ENCODE measurements at places on chromosomes 1 and 21. TPM values are rescaled to one million over a fixed set of nuclear protein-coding genes. Genes with fewer than 3 reads are reported as not detected.

DNA sequence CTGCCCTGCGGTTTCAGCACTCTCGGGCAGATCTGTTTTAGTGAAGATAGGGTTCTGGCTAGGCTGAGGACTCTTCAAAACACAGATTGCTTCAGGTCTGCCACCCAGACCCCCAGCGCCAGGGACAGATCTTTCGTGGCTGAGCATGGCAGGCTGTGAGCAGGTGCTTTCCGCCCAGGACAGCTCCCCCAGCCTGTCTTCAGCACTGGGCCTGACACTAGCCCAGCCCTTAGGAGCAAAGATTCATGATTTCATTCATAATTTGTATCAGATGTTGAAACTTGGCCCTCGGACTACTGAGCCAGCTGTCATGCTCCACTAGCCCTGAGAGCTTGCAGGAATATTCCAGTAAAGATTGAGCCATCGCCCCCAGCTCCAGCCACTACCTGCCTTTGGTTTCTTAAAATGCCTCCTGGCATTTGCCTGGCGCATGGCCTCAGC lies 5.9 kb downstream of the ADPRS start:
- no peak overlapping the region for H3K27ac ChIP-seq
- H3K4me3 ChIP-seq = no peak overlapping the region
- H3K27me3 ChIP-seq = no peaks in the 10 kb centered on the region
- no peak for DNase-seq
- peaks cover 12% of the 10 kb centered on the region for H3K4me1 ChIP-seq

- H3K27me3 ChIP-seq = peaks cover 18% of the 10 kb centered on the region
- no peaks in the 10 kb centered on the region for H3K36me3 ChIP-seq
- DNase-seq = no peak
- no peak overlapping the region for H3K27ac ChIP-seq
Measured at GRCh38 chr1:204027446-204027845, 45.5 kb upstream of the SOX13 start.

GRCh38 chr1:3597599-3597964 lies 13.7 kb downstream of the MEGF6 start:
- peak overlapping the region; percentile 80 for H3K27ac ChIP-seq
- H3K36me3 ChIP-seq = no peaks in the 10 kb centered on the region
- H3K27me3 ChIP-seq = peaks cover 1% of the 10 kb centered on the region

DNA sequence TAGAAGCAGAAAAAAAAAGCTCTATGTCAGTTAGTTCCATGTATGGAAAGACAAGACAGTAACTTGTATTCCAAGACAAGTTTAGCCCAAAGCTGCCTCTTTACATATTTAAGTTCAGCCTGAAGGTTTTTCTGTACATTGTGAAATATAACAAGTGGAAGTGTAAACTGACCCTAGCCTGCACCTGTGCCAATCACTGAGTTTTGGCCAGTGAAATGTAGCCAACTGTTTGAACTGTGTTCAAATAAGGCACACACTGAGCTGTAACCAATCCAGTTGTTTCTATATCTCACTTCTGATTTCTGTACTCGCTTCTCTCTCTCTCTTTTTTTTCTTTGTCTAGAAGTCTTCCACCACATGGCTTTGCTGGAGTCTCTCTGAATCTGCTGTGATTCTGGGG lies 1227.1 kb downstream of the NCAM2 start:
- H3K4me3 ChIP-seq = no peak overlapping the region
- no peaks in the 10 kb centered on the region for H3K27me3 ChIP-seq
- no peak overlapping the region for H3K27ac ChIP-seq
- no peaks in the 10 kb centered on the region for H3K36me3 ChIP-seq

GRCh38 chr1:13813398-13814012 lies 113.5 kb downstream of the PRDM2 start:
- H3K4me3 ChIP-seq = no peak overlapping the region
- H3K27ac ChIP-seq = no peak overlapping the region
- peaks cover 10% of the 10 kb centered on the region for H3K4me1 ChIP-seq
- H3K27me3 ChIP-seq = no peaks in the 10 kb centered on the region
- H3K36me3 ChIP-seq = no peaks in the 10 kb centered on the region

DNA sequence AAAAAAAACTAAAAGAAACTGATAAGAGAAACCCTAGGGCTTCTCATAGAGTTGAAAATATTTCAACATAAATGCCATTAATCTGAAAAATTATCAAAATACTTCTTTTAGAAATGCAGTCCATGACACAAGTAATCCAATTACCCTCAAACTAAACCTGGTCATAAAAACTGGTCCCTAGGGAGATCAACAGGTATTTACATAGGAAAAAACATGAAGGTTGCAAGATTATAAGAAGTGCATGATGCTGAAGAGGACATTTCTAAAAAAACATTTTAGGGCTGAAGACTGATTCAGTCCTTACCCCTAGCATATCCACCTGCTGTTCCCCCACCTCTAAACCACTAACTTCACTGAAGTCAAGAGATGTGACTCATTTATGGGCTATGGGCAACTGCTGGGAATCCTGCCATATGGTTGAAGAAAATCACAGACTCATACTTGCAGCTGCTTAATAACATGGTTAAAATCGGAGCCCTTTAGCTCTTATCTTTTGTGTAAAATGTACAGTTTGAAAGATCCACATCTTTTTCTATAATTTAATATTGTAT lies 131.0 kb upstream of the RUNX1 start:
- H3K27me3 ChIP-seq = no peaks in the 10 kb centered on the region
- no peak overlapping the region for H3K27ac ChIP-seq
- peaks cover 26% of the 10 kb centered on the region for H3K4me1 ChIP-seq
- peaks cover 2% of the 10 kb centered on the region for H3K36me3 ChIP-seq
- H3K4me3 ChIP-seq = no peak overlapping the region

- H3K27me3 ChIP-seq = no peaks in the 10 kb centered on the region
- no peak overlapping the region for H3K4me3 ChIP-seq
- H3K4me1 ChIP-seq = no peaks in the 10 kb centered on the region
- no peak for DNase-seq
- H3K36me3 ChIP-seq = no peaks in the 10 kb centered on the region
- H3K27ac ChIP-seq = no peak overlapping the region
Measured at GRCh38 chr21:42939582-42940413, 14.4 kb upstream of the ERVH48-1 start.

DNA sequence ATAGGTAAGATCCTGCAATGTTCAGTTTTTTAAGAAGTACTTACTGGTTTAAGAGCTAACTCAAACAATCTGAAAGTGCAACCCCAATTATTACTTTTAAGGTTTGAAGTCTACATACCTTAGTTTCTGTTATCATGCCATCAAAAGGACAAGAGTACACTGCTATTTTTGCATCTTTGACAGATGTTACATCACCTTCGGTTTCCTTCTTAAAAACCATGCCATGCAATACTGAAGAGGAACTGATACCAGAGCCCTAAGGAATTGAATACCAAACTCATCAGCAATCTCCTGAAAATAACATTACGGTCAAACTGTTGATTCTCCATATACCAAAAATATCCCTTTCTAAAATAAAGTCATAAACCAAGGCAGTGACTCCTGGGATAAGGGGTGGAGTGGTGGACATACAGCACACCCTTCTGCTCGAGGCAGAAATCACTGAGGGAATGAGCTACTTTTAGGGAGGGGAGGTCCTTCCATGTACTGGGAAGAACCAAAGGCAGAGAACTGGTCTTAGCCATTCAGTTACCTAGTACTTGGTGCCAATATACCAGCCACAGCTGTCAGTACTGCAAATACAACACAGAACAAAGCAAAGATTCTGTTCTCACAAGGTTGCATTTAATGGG lies 8.5 kb downstream of the CCT8 start:
- H3K36me3 ChIP-seq = peaks cover 76% of the 10 kb centered on the region
- no peak for DNase-seq
- H3K27ac ChIP-seq = peak overlapping the region; percentile 51
- peaks cover 7% of the 10 kb centered on the region for H3K4me1 ChIP-seq

GRCh38 chr1:57883642-57883995 lies 459.8 kb upstream of the DAB1 start:
- no peak overlapping the region for H3K4me3 ChIP-seq
- H3K27me3 ChIP-seq = peaks cover 6% of the 10 kb centered on the region
- H3K36me3 ChIP-seq = no peaks in the 10 kb centered on the region

DNA sequence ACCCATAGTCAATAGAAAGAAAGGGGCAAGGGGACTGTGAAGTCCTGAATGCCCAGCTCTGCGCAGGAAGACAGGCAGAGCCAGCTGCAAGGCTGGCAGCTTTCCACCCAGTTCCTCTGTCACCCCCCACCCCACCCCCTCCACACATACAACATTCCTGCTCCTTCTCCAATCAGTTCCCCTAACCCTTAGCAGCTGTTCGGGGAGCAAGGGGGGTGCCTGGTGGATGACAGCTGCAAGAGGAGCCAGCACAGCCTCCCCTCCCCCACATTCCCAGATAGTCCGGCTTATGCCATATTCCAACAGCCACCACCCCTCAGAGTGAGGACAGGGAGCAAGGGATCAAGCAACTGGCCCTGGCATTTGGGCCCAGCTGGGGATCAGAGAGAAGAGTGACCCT lies 9.7 kb downstream of the ARHGEF2 start:
- DNase-seq = no peak
- peaks cover 69% of the 10 kb centered on the region for H3K4me1 ChIP-seq
- H3K27me3 ChIP-seq = no peaks in the 10 kb centered on the region
- H3K27ac ChIP-seq = peak overlapping the region; percentile 82
- no peak overlapping the region for H3K4me3 ChIP-seq

GRCh38 chr1:198264282-198264681 lies 107.5 kb downstream of the NEK7 start:
- H3K4me1 ChIP-seq = peaks cover 23% of the 10 kb centered on the region
- no peak for DNase-seq
- H3K27me3 ChIP-seq = no peaks in the 10 kb centered on the region
- H3K4me3 ChIP-seq = no peak overlapping the region
- H3K27ac ChIP-seq = no peak overlapping the region

DNA sequence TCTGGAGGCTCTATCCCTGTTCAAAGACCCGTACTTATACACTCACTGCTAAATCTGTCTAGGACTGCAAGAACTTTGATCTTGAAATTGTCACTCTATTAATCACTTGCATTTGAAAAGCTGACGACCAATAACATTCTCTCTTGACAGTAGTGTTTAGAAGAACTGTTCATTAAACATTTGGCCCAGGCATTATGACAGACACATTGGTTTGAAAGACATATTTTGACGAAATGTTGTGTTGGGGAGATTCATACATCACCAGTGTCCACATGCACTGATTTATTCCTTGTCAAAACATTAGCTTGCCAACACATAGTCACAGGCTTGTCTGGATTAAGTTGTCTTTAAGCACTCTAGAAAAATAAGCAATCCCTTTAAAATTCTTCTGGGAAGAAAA lies 951.3 kb downstream of the ADGRL2 start:
- no peak for DNase-seq
- no peak overlapping the region for H3K4me3 ChIP-seq
- H3K27ac ChIP-seq = no peak overlapping the region
- H3K4me1 ChIP-seq = no peaks in the 10 kb centered on the region

DNA sequence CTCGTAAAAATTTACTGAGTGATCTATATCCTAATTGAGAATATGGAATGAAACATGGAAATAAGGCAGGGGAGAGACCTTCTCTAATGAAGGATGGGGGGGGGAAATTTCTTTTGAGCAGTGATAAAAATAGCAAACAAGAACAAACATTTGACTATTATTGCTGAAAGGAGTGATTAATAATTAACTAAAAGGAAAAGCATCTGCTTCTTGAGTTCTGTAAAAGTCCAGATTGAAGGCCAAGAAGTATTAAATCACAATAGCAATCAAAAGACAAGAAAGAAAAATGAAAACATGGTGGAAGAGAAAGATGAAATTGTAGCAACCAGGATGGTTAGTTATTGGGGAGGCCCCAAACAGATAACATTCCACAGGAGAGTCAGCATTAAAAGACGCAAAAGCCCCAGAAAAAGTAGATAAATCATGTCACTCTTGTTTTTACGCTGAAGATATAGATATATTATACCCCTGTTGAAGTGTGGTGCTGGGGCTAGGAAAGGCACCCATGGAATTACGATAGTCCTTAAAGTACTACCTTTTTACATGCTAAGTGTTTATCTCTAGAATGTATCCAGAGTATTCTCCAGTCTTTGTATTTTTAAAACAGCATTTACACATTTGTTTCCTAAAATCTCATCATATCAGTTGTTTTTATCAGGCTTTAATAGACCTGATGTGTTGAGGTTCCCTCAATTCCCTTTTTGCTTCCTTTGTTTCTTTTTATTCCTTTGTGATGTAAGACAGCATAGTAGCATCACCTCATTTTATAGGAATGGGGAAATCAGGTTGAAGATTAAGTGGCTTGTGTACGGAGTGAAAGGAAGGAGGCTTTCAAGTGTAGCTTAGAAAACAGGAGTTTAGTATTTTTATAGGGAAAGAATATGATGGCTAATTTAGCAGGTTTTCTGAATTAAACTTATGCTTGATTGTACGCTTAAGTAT lies 28.9 kb downstream of the DISP1 start:
- no peak for DNase-seq
- H3K4me3 ChIP-seq = no peak overlapping the region
- no peaks in the 10 kb centered on the region for H3K27me3 ChIP-seq
- no peaks in the 10 kb centered on the region for H3K36me3 ChIP-seq

DNA sequence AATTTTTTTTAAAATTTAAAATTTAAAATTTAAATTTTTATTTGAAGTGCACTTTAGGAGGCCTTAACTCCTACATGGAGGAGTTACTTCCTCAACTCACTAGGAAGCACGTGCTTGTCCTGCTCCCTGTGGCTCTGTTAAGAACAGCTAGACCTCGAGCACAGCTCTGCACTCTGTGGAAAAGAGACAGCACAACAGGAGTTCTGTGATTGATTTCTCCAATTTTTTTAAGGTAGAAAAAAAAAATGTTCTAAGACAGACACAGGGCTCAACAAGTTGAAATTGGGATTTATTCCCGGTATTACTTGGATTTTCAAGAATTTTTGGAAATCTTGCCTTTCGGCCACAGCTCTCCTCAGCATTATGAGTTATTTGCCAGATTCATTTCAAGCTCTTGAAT lies 356.6 kb upstream of the LYPLAL1 start:
- H3K36me3 ChIP-seq = no peaks in the 10 kb centered on the region
- H3K27me3 ChIP-seq = no peaks in the 10 kb centered on the region
- no peak for DNase-seq
- no peak overlapping the region for H3K4me3 ChIP-seq
- no peaks in the 10 kb centered on the region for H3K4me1 ChIP-seq

Gene SLC44A3
- not detected for total RNA-seq

Gene MTMR11
- 1.3 TPM for total RNA-seq

Gene CASQ1
- total RNA-seq = not detected

Gene RORC
- total RNA-seq = 3.8 TPM

Data from activated CD4-positive, alpha-beta T cell treated with anti-CD3 and anti-CD28 coated beads for 36 hours (primary cell).